ENCODE measurements at places on chromosomes 3 and 15. TPM values are rescaled to one million over a fixed set of nuclear protein-coding genes. Genes with fewer than 3 reads are reported as not detected.

Gene STXBP5L
- total RNA-seq: 0.61 TPM

GRCh38 chr15:92917598-92918407 is 17.7 kb downstream of the CHD2 start:
- DNase-seq: peak; percentile 100

Gene GREM1
- total RNA-seq: 77.8 TPM

DNA sequence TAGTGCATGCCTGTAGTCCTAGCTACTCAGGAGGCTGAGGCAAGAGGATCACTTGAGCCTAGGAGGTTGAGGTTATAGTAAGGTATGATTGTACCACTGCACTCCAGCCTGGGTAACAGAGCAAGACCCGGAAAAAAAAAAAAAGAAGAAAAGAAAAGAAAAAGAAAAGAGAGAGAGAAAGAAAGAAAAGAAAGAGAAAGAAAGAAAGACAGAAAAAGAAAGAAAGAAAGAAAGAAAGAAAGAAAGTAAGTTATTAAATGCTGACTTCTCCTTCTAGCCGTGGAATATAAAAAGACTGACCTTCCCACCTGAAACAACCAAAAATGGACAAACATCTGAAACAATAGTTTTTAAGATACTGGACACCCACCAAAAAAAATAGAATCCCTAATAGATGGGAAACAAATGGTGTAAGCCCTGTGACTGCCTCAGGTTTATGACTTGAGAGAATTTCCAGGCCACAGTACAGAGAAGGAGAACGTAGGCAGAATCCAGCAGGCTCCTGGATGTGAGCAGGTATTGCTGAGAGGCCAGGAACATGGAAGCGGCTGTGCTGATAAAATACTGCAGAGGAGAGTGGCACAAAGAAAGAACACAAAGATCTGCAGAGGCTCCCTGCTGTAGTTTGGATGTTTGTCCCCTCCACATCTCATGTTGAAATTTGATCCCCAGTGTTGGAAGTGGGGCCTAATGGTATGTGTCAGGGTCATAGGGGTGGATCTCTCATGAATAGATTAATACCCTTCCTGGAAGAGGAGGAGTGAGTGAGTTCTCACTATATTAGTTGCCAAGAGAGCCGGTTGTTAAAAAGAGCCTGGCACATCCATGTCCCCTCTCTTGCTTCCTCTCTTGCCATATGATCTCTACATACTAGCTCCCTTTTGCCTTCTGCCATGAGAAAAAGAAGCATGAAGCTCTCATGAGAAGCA is 41.8 kb upstream of the PRSS50 start:
- DNase-seq: no peak

DNA sequence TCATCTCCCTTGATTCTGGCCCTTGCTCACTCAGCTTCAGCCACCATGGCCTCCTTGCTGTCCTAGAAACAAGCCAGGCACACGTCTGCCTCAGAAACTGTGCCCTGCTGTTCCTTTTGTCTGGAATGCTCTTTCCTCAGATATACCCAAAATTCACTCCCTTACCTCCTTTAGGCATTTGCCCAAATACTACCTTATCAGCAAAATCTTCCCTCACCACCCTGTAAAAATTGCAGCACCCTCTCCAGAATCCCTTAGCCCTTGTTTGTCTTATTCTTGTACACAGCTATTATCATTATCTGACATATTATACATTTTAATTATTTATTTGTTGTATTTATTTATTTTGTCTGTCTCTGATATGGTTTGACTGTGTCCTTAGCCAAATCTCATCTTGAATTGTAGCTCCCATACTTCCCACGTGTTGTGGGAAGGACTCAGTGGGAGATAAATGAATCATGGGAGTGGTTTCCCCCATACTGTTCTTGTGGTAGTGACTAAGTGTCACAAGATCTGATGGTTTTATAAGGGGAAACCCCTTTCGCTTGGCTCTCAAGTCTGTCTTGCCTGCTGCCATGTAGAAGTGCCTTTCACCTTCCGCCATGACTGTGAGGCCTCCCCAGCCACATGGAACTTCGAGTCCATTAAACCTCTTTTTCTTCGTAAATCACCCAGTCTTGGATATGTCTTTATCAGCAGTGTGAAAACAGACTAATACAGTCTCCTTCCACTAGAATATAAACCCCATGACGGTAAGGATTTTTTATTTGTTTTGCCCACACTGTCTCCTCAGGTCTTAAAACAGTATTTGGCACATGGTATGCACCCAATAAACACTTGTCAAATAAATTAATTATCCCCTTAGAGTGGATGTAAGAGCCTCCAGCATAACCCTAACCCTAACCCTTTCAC is 60.0 kb upstream of the STT3B start:
- no peak for DNase-seq

GRCh38 chr3:131361464-131362421 is 19.8 kb upstream of the NUDT16 start:
- DNase-seq: peak; percentile 94

GRCh38 chr3:89245612-89246011 is 138.2 kb downstream of the EPHA3 start:
- DNase-seq: no peak

- no peak for DNase-seq
Observed at GRCh38 chr3:11331101-11331500, 58.9 kb downstream of the ATG7 start.

DNA sequence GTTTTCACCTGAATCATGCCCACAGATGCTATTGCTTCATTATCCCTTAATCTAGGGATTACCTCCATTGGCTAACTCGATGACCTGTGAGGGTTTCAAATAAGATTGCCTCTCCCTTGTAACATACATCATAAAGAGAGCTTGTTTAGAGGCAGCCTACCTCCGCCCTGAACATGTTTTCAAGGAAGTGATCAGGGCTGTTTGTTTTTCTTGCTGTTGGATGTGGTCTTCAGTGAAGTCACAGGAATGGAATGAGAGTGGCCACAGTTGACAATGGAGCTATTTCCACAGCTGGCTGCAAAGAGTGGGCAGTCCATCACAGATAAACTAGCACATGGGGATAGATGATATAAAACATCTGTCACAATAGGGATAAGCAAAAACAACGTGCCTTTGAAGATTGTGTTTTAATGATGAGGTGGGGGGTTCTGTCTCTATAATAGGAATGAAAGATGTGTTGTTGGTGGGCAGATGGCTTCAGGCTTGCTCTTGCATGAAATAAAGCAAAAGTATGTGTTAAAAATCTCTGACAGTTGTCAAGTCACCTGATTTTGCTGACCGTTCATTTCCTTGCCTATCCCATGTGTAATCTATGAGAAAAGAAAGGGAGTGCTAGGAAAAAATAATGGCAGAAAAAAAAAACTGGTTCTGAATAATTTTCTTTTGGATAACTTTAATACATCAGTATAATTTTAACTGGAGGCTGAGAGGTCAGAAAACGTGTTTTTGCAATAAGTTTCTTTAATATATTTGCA is 642.3 kb downstream of the RBMS3 start:
- no peak for DNase-seq

- no peak for DNase-seq
Observed at GRCh38 chr3:155407971-155408370, 114.5 kb upstream of the STRIT1 start.

DNA sequence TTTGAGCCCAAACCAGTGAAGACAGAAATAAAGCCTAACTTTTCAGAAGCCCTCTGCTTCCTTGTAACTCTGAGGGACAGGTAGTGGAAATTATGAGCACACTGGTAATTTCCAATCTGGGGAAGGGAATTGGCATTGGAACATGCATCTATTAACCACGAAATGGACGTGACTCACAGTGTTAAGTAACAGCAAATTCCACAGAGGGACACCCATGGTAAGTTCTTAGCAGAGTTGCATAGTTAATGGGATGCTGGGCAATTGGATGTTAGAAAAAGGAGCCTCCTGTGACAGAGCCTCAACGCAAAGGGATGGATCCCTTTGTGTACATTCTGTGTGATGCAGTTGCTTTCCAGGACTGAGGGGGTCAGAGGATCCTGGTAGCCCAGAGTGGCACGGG is 168.6 kb downstream of the SEMA6D start:
- DNase-seq: no peak

DNA sequence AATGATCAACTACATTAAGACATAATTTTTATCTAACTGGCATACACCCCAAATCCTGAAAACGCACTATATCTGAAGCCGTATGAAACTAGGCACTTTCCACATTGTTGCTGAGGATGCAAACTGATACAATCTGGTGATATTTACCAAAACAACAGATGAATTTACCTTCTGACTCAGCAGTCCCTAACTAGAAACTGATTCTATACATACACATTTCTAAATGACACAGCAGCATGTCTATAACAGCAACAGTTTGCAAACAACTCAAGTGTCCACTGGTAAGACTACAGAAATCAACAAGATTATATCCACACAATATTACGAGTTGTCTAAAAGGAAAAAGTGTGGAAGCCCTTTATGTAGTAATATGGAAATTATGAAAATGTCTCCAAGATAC is 22.9 kb downstream of the SECISBP2L start:
- no peak for DNase-seq

Gene C2CD4B
- total RNA-seq: 1.5 TPM

GRCh38 chr3:130085881-130086280 is 4.2 kb downstream of the ALG1L2 start:
- DNase-seq: no peak

DNA sequence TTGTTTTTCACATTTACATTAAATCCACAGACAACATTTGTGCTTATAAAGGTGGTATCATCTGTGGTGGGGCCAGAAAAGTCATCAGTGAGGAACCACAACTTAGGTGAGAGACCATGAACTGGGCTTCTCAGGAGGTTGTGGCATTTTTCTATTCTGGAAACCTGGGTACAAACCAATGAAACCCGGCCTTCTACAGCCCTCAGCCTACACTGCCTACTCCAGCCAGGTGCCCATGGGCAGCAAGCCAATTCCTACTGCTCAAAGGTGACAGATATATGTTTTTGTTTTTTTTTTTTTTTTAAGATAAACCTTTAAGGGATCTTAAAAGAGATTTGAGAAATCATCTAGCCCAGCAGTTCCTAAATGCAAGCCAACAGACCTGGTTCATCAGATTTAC is 20.3 kb downstream of the SPG21 start:
- DNase-seq: no peak

Gene ZNF80
- total RNA-seq: 0.19 TPM

DNA sequence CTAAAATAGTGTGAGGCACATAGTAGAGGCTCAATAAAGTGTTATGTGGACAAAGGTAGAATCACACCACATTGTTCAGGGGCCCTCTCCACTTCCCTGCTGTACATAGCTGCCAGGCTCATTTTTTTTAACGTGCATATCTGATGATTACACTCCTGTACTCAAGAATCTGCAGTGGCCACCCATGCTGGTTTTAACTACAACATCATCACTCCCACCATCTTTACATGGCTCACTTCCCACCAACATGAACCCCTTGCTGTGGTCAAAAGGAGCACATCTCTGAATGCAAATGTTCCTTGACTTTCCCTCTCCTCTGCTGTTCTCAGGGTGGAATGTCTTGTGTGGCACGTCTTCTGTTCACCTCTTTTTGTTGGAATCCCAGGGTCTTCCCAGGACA is 76.7 kb downstream of the FEM1B start:
- no peak for DNase-seq

Gene GOLGA6D
- total RNA-seq: not detected

DNA sequence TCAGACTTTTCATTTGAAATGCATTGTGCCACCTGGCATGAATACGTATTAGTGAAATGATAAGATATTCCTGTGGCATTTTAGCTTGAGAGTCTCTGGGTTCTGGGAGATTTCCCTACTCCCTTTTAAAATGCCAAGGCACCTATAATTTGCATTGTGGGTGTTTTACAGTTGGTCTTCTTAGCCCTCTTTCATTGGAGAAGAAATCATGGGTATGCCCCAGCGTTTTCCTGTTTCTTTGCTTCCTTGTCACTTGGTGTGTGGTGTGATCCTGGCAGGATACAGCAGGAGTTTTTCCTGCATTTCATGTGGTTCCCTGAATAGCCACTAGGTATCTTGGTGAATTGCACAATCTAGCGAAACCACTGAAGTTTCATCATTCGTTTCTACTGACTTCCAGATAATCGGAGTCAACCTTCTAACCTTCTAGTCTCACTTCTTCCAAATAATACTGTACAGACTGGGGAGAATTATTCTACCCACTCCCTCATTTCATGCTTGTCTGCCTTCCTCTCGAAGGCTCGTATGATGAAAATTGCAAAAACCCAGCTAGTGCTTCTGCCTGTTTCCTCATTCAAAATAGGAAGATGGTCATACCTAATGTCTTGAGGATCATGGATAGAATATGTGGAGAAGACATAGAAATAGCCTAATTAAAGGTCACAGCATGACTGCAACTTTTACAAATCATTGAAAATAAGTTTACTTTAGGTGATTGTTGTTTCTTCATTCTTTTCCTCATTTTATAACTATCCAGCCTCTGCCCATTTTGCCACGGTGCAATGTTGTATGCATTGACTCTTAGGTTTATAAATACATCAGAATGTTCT is 2.6 kb downstream of the BHLHE40 start:
- DNase-seq: peak; percentile 49
